A673 (cell line): ENCODE measurements at places on chromosomes 4 and X.

- peak; percentile 41 for DNase-seq
Measured at GRCh38 chr4:168509786-168510185, 12.9 kb downstream of the PALLD start.

- no peak for DNase-seq
Measured at GRCh38 chrX:136182414-136182813, 35.1 kb downstream of the FHL1 start.

- DNase-seq = no peak
Measured at GRCh38 chr4:20348411-20348810, 96.7 kb downstream of the SLIT2 start.

DNA sequence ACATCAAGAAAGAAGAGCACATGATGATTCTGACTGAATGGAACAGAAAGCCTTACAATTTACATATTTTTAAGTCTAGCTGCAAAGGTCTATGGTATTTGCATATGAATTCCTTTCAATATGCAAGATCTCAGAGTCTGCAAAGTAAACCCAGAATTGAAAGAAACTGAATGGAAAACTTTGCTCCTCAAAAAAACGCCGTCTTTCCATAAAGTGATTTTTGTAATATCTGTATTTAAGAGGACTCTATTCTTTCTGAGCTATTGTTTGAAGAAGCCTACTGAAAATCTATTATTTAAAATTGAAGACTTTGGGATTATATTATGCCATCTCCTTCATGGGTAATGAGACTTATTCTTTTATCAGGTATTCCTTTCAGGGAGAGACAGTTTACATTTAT lies 1894.4 kb downstream of the STIM2 start:
- DNase-seq = no peak

GRCh38 chr4:105014635-105015034 lies 132.0 kb upstream of the TET2 start:
- DNase-seq = no peak

DNA sequence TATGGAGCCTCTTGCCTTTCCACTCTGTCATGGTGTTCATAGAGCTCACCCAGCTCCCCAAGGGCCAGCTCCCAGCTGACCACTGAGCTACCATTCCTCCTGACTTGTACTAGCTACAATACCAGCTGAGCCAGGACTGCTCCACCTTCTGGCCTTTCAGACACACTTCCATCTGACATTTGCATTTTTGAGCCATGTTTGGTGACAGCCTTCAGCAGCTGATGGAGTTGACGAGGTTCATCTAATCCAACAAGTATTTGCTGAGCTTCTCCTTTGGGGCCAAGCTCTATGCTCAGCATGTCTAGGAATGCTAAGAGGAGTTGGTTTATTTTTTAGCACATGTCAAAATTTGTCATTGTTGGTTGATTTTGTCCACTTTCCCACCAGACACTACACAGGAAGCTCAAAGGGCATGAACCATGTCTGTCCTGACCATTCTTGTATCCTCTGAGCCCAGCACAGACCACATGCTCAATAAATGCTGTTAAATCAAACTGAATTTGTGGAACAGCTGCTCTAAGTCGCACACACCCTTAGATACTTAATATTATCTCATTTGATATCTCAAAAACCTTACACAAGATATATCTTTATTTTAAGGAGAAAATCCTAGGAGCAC lies 142.6 kb upstream of the PPARGC1A start:
- DNase-seq = no peak

DNA sequence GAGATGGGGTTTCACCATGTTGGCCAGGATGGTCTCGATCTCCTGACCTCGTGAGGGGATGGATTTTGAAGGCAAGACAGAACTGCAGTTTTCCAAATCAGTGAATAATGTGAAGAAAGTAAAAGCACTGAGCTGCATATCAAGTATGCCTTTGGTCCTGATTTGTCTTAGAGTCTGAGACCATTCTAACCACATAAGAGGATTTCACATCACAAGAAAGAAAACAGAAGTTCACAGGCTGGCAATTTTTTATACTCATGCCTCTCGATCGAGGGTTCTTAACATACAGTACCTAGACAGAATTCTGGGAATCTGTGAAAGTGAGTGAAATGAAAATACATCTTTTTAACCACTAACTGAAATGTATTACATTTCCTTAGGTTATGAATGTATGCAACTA lies 23.3 kb downstream of the CHIC2 start:
- DNase-seq = no peak

DNA sequence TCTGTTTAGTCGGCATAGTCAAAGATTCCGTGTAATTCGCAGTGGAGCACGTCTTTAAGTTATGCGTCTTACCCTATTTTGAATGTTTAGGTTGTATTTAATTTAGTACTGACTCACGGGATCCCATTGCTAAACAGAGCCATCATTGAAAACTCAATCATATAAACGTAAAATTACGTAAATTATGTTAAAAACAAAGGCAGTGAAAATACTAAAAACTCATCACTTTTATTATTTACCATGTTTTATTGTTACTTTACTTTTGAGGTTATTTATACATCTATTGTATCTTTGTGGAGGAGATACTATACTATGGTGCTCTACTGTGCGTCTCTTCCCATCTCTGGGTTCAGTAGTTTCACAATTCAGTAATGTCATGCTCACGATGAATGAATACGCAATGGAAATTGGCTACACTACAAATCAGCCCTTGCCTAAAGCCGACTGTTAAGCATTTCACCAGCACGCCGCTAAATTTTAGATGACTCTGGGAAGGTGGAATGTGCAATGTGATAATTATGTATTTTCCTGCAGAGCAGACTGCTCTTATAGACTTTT lies 944 bp downstream of the FUNDC2 start:
- DNase-seq = peak; percentile 49

DNA sequence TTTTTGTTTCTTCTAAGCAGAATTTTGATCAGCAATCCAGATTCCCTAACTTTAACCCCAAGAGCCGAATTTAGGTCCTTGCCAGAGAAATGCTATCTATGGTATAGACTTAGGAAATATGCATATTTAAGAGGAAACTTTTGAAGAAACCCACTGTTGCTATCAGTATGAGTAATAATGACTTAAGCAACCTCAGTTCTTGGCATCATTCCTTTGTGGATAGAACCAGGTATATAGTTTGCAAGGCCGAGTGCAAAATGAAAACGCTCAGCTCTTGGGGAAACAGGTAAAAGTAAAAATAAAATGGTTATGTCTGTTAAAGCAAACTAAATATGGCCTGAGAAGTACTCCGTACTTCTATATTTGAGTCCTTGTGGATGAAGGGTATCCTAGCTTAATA lies 78.1 kb downstream of the ARSF start:
- no peak for DNase-seq

- DNase-seq = peak; percentile 48
Measured at GRCh38 chr4:74675673-74676279, 118.5 kb downstream of the BTC start.

- no peak for DNase-seq
Measured at GRCh38 chrX:133307637-133308498, 89.7 kb upstream of the TFDP3 start.

GRCh38 chrX:31293409-31293808 lies 221.6 kb upstream of the FTHL17 start:
- DNase-seq = no peak

DNA sequence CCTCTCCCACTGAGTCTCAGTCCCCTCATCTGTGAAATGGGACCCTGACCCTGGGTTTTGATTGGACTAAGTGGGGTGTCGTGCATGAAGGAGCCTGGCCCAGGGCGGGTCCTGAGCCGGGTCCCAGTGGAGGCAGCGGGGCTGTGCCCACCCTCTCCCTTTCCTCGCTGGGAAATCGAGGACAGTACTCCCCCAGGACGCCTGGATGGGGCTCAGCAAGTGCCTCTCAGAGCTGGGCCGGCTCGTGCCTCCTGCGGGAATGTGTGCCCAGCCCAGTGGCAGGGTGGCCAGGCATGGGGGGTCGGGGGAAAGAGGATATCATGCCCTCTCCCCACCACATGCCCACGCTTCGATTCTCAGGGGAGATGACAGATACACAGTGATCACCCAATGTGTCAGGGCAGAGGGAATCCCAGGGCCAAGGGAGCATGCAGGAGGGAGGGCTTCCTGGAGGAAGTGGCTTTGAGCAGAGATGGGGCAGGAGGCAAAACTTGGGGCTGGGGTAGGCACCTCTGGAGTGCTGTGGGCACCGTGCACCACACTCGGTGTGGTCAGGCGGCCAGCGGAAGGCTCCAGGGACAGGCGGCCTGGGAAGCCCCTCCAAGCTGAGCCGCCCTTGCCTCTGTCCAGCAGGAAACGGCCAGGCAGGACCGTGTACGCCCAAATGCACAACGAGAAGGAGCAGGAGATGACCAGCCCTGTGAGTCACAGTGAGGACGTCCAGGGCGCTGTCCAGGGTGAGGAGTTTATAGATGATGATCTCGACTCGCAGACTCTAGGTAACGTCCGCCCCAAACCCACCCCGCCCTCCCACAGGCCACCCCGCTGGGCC lies 203.0 kb downstream of the AFAP1 start:
- no peak for DNase-seq

DNA sequence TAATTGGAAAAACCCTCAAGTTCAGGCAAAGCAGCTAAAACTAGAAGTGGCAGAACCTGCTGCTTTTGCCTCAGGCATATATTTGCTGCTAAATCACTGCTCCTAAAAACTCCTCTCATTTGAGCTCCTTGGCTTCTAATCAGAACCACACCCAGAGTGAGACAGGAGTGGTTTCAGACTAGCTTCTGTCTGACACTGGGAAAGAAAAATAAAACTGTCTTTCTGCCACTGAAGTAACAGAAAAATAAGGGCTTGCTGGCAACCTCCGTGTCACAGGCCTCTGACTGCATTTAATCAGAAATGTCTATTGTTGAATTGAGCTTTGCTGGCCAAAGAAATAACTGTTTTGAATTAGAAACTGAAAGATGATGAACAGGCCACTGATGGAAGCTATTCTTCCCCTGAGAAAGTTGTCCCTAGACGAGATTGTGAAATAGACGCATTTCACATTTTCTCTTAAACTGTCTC lies 52.1 kb upstream of the RAP2C start:
- DNase-seq = no peak

DNA sequence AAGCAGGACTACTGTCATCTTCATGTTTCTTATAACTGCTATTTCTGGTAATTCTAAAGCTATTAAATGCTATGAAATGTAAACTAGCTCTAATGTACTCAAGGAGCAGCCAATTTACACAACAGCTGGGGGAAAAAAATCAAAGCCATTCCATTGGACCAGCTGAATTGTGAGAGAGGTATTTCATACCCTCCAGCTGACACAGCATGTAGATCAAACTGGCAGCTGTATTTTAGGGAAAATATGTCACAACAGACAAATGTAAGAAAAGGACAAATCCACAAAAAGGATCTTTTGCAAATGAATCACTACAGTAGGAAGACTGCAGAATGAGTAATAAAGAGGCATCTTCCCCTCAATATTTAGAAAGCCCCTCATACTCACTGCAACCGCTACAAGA lies 65.2 kb upstream of the FAM47B start:
- no peak for DNase-seq

- no peak for DNase-seq
Measured at GRCh38 chr4:53686521-53686920, 95.2 kb upstream of the LNX1 start.

GRCh38 chr4:4578981-4579380 lies 37.1 kb upstream of the STX18 start:
- no peak for DNase-seq

- DNase-seq = peak; percentile 17
Measured at GRCh38 chr4:146646593-146647325, 8.1 kb downstream of the POU4F2 start.

GRCh38 chrX:103503853-103504207 lies 15.5 kb downstream of the RAB40A start:
- DNase-seq = no peak

GRCh38 chrX:107482046-107482445 lies 32.6 kb downstream of the FRMPD3 start:
- DNase-seq = no peak

- DNase-seq = no peak
Measured at GRCh38 chrX:102558607-102559006, 40.7 kb upstream of the ARMCX5 start.

DNA sequence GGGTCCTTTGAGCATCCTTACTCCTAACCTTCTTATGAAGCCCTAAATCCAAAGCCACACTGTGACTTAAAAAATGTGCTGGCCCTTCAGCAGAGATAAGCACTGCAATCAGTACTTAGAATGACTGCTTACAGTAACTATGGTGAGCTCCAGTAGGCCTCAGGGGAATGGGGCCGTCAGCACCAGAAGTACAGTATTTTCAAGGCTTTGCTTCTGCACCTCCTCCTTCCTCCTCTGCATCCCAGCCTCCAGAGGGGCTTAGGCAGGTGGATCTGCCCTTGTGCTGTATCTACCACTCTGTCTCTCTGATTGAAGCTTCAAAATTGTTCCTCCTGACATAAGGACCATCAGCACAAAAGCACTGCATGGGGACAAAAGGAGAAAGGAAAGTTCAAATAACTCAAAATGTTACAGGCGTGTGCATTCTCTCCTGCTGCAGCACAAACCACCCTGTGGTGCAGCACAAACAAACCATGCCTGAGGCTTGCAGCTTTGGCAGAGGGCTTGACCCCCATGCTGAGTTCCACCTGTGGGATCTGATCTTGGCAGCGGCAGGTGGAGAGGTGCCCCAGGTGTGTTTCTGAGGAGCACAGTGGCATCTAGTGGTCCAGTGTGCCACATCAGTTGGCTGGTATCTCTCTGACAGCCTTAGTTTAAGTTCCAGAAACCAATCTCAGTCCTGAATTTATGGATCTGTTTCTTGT lies 164.7 kb downstream of the SOWAHB start:
- no peak for DNase-seq

GRCh38 chr4:74968456-74969164 lies 35.7 kb downstream of the PARM1 start:
- DNase-seq = no peak

GRCh38 chr4:40856840-40857362 lies 107.1 kb downstream of the NSUN7 start:
- DNase-seq = peak; percentile 63
